ENCODE measurements at places on chromosomes 4 and X. TPM values are rescaled to one million over a fixed set of nuclear protein-coding genes. Genes with fewer than 3 reads are reported as not detected.
A peak's percentile ranks its signal among the peaks of the same experiment; 100 is the strongest.

GRCh38 chr4:38084877-38085711 lies 124.9 kb downstream of the PTTG2 start:
- no peak for DNase-seq

- DNase-seq = peak; percentile 77
Measured at GRCh38 chr4:97656044-97656720, 487.1 kb downstream of the STPG2 start.

The PABPC5 gene
- polyA plus RNA-seq = 0.99 TPM

GRCh38 chr4:3671571-3672464 lies 94.4 kb upstream of the ADRA2C start:
- DNase-seq = no peak

DNA sequence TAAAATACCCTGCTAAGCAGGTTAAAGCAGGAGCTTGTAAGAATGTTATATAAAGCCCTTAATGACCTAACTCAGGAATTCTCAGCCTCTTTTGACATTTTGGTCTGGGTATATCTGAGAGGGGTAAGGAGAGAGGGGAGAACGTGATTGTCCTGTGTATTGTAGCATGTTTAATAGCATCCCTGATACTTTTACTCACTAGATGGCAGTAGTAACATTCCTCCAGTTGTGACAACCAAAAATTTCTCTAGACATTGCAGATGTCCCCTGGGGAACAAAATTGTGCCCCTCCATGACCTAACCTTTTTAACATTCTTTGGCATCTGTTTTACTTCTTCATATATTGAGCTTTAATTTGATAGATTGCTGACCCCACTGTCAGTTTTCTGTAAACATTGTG lies 17.9 kb downstream of the SMARCA5 start:
- DNase-seq = no peak

DNA sequence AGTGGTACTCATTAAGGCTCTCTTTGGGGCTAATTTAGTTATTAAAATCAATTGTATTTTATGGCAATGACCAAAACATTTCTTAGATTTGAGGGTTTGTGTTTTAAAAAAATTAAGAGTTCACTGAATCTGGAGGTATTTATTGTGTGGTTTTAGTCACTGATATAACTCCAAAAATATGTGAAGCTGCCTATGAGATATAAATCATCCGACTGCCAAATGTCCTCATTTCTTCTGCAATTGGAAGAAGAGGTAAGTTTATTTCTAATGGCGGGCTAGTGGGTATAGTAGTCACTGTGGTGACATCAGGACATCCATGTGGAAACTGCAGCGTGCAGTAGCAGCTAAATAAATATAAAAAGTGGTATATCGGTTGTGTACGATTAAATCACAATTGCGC lies 205.5 kb downstream of the MID1 start:
- peak; percentile 17 for DNase-seq

The MAPK10 gene
- polyA plus RNA-seq = 0.86 TPM

- DNase-seq = no peak
Measured at GRCh38 chrX:49106930-49107329, 16.6 kb downstream of the GPKOW start.

DNA sequence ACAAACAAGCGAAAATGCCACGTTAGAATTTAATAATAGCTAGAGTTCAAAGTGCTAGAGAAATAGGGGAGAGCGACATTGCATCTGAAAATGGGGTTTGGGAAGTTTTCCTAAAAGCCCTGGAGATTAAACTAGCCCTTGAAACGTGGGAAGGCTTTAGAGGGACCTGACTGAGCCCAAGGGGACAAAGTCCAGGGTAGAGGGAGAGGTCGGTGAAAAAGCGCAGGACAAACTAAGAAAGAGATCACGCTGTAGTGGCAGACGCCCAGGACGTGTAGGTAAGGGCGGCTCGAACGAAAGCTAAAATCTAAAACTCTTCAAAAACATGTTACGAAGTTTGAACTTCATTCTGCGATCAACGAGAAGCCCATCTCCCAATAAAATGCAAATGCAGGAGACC lies 1.1 kb upstream of the ATP11C start:
- no peak for DNase-seq

The GAGE12E gene
- polyA plus RNA-seq = not detected

The MTCP1 gene
- 5.4 TPM for polyA plus RNA-seq

The HSFX3 gene
- polyA plus RNA-seq = not detected

DNA sequence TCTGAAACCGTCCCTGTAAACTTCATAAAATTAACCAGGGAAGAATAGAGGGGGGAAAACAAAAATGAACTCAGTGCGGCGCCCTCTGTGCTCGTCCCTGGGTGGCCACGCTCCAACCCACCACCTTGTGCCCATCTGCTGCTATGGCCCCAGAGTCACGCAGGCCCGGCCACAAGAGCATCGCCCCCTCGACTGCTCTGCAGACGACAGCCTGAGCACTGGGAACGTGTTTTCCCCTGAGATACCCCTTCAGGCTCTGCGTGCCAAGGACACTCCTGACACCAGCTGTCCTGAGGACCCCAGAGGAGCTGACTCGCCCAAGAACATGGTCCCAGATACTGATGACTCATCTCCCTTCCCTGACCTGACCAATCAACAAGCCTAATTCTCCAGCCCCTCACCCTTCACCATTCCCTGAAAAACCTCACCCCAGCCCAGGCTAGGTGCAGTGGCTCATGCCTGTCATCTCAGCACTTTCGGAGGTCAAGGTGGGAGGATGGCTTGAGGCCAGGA lies 64.1 kb upstream of the GPR78 start:
- no peak for DNase-seq

DNA sequence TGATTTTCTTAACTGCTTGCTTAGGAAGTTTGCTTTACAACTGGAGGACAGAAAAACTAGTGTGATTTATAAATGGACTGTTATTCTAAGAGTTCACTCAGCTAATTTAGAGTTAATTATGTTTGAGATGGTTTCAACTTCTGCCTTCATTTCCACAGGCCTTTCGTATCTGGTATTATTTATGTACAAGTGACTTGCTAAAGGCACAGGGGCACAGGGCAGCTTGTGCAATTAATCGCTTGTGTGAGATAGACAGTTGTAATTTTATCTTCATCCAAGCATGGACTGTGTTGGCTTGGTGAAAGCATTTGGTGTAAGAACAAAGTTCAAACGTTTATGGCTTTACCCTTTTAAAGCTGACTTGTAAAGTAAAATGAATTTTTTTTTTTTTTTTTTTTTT lies 38.3 kb downstream of the GPAT3 start:
- no peak for DNase-seq

- DNase-seq = no peak
Measured at GRCh38 chr4:80286451-80286850, 20.0 kb downstream of the FGF5 start.

The ZFP42 gene
- polyA plus RNA-seq = not detected

GRCh38 chrX:65587616-65588526 lies 53.3 kb upstream of the LAS1L start:
- DNase-seq = no peak

DNA sequence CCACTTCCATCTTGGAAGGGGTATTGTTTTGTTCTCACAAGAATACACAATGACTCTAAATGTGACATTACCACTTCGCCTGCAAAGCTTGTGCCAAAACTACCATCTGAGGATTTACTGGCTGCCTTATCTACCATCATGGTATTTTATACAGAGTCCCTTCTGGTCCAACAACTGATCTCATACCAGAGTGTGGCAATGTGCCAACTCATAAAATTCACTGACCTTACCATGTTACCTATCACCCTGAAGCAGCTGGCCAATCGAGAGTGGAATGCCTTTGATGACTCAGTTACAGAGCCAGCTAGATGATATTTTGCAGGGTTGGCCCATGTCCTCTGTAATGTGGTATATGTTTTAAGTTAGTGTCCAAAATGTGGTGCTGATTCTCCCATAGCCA lies 3.8 kb upstream of the SERPINA7 start:
- DNase-seq = no peak

DNA sequence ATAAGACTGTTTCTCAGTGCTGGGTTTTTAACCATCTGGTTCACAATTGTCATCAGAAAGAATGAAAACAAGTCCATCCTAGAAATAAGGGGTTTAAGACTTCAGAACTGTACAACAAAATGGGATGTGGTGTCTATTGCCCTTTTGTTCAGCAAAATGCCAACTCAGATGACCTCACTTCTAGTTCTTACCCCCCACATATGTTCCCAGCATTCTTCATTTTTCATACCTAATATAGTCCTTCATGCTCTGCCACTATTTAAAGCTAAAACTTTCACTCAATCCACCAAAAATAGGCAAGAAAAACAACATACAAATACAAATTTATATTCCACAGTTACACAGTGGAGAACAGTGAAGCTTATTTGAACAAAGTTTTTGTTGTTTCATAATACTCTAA lies 111.4 kb downstream of the SORBS2 start:
- no peak for DNase-seq

GRCh38 chr4:3880615-3881120 lies 114.5 kb downstream of the ADRA2C start:
- no peak for DNase-seq

- no peak for DNase-seq
Measured at GRCh38 chrX:104253567-104254441, 929 bp downstream of the ESX1 start.

The GLRA2 gene
- polyA plus RNA-seq = not detected

The ERVMER34-1 gene
- 0.10 TPM for polyA plus RNA-seq

- DNase-seq = no peak
Measured at GRCh38 chr4:3834663-3835521, 68.7 kb downstream of the ADRA2C start.

The HTN3 gene
- not detected for polyA plus RNA-seq

DNA sequence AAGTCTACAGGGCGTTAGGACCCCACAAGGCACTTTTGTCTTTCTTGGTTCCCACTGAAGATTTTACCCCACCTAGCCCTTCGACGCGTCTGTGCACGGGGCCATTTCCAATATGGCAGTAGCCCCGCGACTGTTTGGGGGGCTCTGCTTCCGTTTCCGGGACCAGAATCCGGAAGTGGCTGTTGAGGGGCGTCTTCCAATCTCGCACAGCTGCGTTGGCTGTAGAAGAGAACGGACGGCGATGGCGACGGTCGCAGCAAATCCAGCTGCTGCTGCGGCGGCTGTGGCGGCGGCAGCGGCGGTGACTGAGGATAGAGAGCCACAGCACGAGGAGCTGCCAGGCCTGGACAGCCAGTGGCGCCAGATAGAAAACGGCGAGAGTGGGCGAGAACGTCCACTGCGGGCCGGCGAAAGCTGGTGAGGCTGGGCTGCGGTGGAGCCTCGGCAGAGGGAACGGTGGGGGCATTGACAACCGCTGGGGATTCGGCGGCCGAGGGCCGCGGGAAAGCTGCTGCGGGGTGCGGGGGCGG lies at the start of gene USP11:
USP11 (plus strand) TSS at position 207 of the 530 bp plus-strand sequence; CDS start at position 242, 35 bp downstream.
- DNase-seq = no peak

The ARHGAP36 gene
- polyA plus RNA-seq = not detected

DNA sequence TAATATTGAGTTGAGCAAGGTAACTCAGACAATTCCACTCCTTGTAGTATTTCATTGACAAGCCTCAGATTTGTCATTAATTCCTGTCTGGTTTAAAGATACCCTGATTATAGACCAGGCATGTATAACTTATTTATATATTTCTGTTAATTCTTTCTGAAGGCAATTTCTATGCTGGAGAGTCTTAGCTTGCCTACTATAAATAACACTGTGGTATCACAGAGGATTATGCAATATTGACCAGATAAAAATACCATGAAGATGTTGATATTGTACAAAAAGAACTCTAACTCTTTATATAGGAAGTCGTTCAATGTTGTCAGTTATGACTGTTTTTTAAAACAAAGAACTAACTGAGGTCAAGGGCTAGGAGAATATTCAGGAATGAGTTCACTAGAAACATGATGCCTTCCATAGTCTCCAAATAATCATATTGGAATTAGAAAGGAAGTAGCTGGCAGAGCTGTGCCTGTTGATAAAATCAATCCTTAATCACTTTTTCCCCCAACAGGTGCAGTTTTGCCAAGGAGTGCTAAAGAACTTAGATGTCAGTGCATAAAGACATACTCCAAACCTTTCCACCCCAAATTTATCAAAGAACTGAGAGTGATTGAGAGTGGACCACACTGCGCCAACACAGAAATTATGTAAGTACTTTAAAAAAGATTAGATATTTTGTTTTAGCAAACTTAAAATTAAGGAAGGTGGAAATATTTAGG lies 821 bp downstream of the CXCL8 start:
- DNase-seq = no peak

GRCh38 chr4:148692242-148692641 lies 250.0 kb upstream of the NR3C2 start:
- no peak for DNase-seq

The DRP2 gene
- polyA plus RNA-seq = 0.12 TPM

- no peak for DNase-seq
Measured at GRCh38 chrX:10855845-10856244, 235.5 kb upstream of the MID1 start.

The NWD2 gene
- polyA plus RNA-seq = not detected

The TEX11 gene
- polyA plus RNA-seq = not detected

DNA sequence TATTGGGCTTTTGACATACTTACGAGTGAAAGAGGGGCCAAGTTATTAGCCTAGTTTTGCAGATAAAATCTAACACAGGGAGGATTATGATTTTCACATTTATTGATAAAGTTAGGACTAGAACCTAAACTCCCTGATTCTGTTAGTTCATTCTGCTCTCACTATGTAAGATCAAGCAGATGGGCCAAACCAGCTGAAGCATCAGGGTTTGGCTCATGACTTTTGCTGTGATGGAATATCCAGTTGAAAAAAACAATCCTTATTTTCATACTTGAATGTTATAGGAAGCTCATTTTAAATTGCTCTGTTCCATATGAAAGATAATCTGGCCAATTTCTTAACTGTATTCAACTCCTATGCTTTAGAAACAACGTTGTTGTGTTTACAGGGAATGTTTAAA lies 21.2 kb downstream of the SPRY1 start:
- no peak for DNase-seq

The SSX1 gene
- not detected for polyA plus RNA-seq

DNA sequence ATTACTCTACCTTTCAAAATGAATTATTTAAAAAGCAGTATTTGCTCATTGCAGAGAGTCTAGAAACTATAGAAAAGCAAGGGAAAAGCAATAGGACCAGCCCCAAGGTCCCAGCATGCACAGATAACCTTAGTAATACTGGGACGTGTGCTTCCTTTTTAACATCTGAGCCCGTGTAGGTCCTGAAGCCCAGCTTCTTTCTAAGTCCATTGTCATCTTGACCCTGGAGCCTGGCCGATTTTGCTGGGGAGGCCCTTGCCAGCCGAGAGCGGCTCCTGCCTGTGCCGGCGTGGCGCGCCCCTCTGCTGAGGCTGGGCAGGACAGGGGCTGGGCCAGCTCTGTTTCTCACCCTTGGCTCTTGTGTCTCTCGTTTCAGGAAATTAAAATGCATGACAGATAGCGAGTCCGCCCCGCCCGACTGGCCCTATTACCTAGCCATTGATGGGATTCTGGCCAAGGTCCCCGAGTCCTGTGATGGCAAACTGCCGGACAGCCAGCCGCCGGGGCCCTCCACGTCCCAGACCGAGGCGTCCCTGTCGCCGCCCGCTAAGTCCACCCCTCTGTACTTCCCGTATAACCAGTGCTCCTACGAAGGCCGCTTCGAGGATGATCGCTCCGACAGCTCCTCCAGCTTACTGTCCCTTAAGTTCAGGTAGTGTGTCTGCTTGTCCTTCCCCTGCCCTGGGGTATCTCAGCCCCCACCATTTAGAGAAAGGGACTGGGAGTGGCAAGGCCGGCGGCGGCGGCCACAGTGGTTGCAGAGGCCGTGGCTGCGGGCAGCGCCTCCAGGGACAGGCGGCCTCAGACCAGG lies 4.1 kb downstream of the MSANTD1 start:
- no peak for DNase-seq

The STBD1 gene
- polyA plus RNA-seq = 4.4 TPM

The IL2 gene
- not detected for polyA plus RNA-seq
